T-helper 1 cell (primary cell): ENCODE measurements at places on chromosomes 16 and 17.

DNA sequence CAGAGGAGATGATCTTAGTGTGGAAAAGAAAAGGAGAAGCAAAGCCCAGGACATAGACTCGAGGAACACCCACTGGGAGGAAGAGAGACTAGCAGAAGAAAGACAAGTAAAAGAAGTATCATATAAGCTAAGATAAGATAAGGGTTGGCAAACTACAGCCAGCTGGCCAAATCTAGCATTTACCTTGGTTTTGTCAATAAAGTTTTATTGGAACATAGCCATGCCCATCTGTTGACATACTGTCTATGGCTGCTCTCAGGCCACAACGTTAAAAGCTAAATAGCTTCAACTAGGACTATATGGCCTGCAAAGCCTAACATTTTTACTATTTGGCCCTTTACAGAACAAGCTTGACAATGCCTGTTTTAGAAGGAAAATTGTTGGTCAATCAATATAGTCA, 166.4 kb upstream of the AXIN2 start:
- DNase-seq: no peak

DNA sequence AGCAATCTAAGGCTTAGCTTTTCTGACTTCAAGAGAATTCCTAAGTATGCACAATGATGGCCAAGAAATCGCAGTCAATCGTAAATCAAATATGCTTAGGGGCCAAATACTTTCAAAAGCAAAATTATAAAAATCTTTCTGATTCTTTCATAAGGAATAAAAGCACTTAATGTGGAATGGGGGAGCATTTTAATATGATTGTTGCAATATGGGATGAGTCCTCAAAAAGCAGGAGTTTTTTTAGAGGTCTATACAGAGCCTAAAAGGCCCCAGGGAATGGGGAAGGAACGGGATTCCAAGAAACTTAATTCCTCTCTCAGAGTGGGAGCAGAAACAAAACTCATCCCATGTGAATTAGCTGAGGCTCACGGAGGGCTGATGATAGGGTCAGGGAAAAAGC, 14.7 kb upstream of the SLC39A11 start:
- DNase-seq: no peak

- peak; percentile 31 for DNase-seq
These were observed 57.9 kb upstream of the CACNG4 start for GRCh38 chr17:66906321-66907278.

DNA sequence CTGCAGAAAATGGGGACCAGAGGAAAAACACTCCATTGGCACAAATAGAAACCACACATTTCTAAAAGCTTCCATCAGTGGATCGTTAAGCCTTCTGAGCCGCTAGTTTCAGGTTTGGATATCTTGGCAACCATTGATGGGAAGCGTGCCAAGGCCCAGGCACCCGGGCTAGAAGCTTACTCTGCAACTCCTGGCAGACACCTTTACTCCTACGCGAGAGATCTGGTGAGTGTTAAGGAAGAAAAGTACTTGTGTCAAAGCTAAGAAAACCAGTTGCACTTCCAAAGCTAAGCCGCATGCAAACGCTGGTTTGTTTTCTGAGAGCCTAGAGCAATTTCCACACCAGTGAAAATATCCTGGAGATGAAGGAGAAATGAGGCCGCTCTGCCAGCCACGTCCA, 472.4 kb downstream of the PMP22 start:
- no peak for DNase-seq

DNA sequence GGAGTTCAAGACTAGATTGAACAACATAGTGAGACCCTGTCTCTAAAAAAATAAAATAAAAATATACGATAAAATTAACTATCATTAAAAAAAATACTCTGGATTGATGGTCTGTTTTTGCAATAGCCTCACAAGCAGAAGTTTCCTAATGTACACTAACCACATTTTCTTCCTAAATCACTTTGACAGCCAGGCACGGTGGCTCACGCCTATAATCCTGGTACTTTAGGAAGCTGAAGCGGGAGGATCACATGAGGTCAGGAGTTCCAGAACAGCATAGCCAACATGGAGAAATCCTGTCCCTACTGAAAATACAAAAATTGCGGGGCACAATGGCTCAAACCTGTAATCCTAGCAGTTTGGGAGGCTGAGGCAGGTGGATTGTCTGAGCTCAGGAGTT, 64.7 kb downstream of the HELZ start:
- DNase-seq: no peak

DNA sequence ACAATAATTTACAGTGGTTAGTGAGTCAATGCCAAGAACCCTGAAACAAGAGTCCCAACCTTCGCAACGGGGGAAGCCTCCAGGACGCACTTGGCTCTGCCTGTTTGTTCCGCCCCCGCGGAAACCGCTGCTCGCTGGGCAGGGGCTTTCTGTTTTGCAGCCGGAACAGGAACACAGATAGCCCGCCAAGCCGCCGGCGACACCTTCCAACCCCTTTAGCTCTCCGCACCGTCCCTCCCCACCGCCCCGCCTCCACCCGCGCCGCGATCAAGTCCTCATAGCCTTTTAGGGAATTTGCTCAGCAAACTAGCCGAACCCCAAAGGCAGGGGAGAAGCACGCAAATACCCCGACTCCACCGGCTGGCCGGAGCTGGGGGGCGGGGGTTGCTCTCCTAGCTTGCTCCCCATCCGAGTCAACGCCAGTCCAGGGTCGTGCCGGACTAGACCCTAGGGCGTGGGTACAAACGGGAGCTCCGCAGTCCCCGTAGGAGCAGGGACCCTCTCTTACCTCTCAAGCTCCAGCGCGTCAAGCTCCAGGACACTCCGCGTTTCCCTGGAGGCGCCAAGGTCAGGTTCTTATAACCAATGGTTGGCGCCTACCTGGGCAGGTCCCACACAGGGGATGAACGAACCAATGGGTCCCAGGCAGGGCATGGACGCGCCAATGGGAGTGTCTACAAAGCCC, at the start of gene SLFN13:
Gene SLFN13 (minus strand): TSS at position 553 of the 685 bp plus-strand sequence. CDS start 3,086 bp downstream, outside the sequence.
- peak; percentile 67 for DNase-seq

DNA sequence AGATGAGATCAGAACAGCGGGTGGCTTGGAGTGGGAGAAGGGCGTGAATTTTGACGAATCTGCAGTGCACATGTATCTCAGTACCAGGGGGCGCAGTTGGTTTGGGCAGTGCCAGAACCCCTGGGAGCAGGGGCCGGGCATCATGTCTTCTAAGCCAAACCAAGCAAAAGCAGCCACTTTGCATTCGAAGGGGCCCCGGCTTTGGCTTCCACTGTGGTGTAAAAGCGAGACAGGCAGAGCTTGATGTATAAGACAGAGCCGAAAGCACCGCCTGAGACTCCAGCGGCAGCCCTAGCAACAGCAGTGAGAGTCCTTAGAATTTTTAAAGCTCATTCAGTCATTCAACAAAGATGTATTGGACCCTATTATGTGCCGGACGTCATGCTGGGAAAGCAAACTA, 3.8 kb upstream of the XYLT1 start:
- DNase-seq: no peak

GRCh38 chr16:11394593-11394960, 49.3 kb downstream of the RMI2 start:
- DNase-seq: no peak

DNA sequence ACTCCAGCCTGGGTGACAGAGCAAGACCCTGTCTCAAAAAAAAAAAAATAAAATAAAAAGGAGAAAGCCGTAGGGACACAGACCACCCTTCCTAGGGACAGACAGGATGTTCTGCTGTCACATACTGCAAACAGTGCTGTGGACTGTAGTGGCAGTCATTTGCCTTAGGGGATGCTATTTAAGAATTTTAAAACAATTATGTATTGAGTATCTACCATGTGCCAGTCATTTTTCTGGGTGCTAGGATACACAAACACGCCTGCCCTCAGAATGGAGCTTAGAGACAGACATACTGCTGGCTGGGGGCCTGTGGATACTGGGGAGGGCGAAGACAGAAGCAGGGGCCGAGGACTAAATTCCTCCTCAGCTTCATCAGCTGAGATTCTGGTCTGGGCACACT, 45.5 kb downstream of the MRC2 start:
- DNase-seq: no peak

DNA sequence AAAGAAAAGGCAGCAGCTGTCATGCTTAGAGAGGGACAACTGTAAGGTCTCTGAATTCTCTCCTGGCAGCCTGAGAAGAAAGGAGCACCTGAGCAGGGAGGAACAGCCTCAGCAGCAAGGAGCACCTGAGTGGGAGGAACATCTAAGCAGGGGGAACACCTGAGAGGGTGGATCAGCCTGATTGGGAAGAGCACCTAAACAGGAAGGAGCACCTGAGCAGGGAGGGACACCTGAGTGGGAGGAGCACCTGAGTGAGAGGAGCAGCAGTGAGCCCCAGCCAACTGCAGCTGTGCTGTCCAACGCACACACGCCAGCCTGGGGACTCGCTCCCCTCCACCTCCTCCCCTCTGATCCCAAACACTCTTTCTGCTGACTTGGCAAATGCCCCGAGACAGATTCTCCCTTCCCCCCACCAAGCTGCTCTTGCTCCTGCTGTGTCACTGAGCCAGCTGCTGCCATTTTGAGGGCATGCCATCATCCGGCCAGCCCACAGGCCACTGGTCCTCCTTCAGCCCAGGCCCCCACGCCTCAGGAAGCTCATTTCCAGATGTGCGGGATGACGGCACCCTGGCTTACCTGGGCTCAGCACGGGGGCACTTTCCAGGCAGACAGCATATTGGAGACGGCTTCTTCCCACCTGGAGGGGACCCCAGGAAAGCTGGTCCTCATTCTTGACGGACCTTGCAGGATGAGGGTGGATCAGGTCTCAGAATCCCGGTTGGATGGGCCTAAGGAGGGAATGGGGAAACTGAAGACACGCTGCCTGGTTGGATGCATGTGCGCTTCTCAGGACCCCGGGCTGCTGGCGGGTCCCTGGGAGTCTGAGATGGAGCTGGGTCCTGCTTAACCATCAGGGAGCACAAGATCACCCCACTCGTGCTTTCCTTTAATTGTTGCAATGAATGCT, 57.7 kb upstream of the RBFOX3 start:
- DNase-seq: no peak

- no peak for DNase-seq
These were observed 16.5 kb downstream of the PHKB start for GRCh38 chr16:47477679-47478078.

GRCh38 chr16:22320572-22321339, 23.5 kb downstream of the POLR3E start:
- no peak for DNase-seq

DNA sequence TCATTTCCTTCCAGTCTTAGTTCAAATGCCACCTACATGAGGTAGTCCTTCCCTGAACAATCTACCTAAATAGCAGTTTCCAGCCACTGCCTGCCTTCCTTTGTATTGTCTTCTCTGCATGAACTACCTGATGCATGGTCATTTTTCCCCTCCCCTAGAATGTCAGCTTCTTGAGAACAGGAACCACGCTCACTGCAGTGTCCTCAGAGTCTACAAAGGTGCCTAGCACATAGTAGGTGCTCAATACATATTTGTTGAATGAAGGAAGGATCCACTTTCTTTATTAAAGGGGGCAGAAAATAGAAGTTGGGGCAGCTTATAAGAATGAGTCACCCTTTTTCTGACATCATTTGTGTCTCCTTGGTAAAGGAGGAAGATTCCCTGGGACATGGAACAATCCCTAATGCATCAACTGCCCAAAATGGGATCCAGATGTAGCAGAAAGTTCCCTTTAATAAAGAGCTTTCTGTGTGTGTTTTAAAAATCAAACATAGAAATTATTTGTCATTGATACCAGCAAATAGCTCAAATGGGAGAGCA, 4.4 kb upstream of the CYLD start:
- no peak for DNase-seq

DNA sequence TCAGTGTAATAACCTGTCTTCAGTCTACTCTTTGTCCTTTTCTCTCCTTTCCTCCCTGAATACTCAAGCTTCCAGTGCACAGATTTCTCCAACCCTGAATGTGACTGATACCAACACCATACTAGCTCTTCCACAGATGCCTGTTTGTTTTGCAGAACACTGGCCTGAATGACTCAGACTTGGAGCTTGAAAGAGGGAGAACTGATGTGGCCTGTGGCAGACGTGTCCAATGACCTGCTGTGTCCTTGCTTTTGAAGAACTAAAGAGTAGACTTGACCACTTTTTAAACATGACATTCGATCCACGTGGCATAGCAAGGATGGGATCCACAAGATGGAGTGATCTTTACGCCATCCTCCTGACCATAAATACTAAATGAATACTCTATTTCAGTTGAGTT, 361.0 kb downstream of the WWOX start:
- DNase-seq: no peak

DNA sequence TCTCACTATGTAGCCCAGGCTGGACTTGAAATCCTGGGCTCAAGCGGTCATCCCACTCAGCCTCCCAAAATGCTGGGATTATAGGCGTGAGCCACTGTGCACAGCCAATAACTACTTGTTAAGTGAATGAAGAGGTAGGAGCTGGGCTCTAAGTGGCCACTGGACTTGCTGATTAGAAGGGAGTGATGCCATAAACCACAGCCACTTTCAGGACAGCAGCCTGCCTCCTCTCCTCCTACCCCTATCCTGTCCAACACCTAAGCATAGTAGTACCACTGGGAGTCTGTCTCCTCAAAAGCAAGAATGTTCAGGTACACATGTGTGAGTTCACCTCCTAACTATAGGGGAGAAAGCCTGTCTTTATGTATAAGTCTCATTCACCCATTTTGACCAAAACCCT, 12.2 kb upstream of the COG7 start:
- no peak for DNase-seq

- no peak for DNase-seq
These were observed 136.8 kb upstream of the CES5A start for GRCh38 chr16:56011808-56012481.

DNA sequence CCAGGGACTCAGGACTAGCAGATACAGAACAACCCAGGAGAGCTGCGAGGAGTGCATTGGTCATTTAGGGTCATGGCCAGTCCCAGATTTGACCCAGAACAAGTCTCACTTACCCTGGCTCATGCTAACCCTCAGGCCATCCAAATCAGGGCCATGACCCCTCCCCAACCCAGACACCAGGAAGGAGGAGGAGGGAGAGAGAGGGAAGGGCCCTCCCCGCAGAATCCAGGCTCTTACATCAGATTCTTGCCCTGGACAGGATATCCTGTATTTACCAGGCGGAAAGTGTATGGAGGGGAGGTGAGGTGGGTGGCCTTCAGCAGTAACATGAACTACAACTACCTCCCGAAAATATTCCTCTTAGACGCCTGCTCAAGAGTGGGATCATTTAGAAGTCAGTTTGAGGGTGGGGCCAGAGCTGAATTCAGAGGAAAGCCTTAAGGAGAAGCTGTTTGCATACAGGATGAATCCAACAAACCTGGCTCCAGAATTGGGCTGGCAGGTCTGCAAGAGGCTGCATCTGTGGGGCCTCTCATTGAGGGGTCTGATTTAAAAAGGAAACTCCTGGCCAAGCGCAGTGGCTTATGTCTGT, 2.1 kb downstream of the VAT1 start:
- DNase-seq: no peak

- DNase-seq: no peak
These were observed 10.5 kb upstream of the KRT38 start for GRCh38 chr17:41451154-41451728.

DNA sequence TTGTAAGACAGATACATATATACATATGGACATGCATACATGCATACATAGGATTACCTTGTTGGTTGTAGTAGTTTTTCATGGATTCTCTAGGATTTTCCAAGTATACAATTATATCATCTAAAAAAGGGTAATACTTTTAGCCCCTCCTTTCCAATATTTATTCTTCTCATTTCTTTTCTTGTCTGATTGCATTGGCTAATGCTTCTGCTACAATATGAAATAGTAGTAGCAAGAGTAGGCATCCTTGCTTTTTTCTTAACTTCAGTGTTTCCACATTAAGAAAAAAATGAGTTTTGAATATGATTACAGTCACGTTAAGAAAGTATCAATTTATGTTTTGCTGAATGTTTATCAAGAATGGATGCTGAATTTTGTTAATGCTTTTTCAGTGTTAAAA, 58.0 kb downstream of the RBFOX3 start:
- DNase-seq: no peak

- DNase-seq: no peak
These were observed 30.5 kb upstream of the PLCG2 start for GRCh38 chr16:81748476-81749198.
